G401 (cell line): ENCODE measurements at places on chromosomes 4 and X. TPM values are rescaled to one million over a fixed set of nuclear protein-coding genes. Genes with fewer than 3 reads are reported as not detected.

Gene EGFL6
- total RNA-seq: 3.7 and 9.5 TPM in 2 replicates

Gene TRIM2
- 0.44 and 0.62 TPM in 2 replicates for total RNA-seq

Gene IL21
- total RNA-seq: not detected in 2 replicates

Gene PLXNB3
- 1.5 TPM in 1 of 2 replicates, not detected in the other for total RNA-seq

Gene ABRAXAS1
- 5.6 and 8.9 TPM in 2 replicates for total RNA-seq

Gene GUCY1B1
- total RNA-seq: 34.4 and 37.3 TPM in 2 replicates

Gene GABRE
- total RNA-seq: not detected in 2 replicates

Gene ZBED1
- total RNA-seq: 53.6 and 62.0 TPM in 2 replicates

Gene EMD
- total RNA-seq: 49.8 and 72.5 TPM in 2 replicates

Gene FRMD7
- not detected in 2 replicates for total RNA-seq

Gene UBE2K
- total RNA-seq: 15.5 and 32.4 TPM in 2 replicates

Gene VEGFC
- total RNA-seq: 0.14 TPM in 1 of 2 replicates, not detected in the other

Gene TIGD4
- total RNA-seq: 0.18 and 0.85 TPM in 2 replicates

Gene ADGRL3
- total RNA-seq: not detected in 2 replicates

Gene CFAP299
- total RNA-seq: 0.14 and 0.55 TPM in 2 replicates

Gene TSPAN6
- 110 and 111 TPM in 2 replicates for total RNA-seq

Gene DUSP21
- not detected in 2 replicates for total RNA-seq

Gene GPR173
- not detected in 2 replicates for total RNA-seq

Gene FAM184B
- total RNA-seq: not detected in 2 replicates

Gene HERC6
- total RNA-seq: 5.5 and 6.5 TPM in 2 replicates

Gene TASL
- total RNA-seq: not detected in 2 replicates

Gene ARAP2
- not detected in 2 replicates for total RNA-seq

Gene NAAA
- total RNA-seq: 23.5 and 50.0 TPM in 2 replicates

Gene ADRA2C
- 7.9 and 11.7 TPM in 2 replicates for total RNA-seq

Gene NAA10
- total RNA-seq: 136 and 159 TPM in 2 replicates

Gene PASD1
- not detected in 2 replicates for total RNA-seq

Gene ANKRD50
- 6.0 and 12.7 TPM in 2 replicates for total RNA-seq

Gene GRIA3
- not detected in 2 replicates for total RNA-seq

Gene RIBC1
- 1.4 and 3.5 TPM in 2 replicates for total RNA-seq

Gene ANK2
- 6.2 and 7.2 TPM in 2 replicates for total RNA-seq

Gene CPLX1
- total RNA-seq: 1.8 and 4.7 TPM in 2 replicates

Gene SYNPO2
- not detected in 2 replicates for total RNA-seq

Gene GAGE1
- not detected in 2 replicates for total RNA-seq

Gene ATRX
- 16.6 and 40.4 TPM in 2 replicates for total RNA-seq

Gene ARFIP1
- total RNA-seq: 36.3 and 45.0 TPM in 2 replicates

Gene SPATA4
- not detected in 2 replicates for total RNA-seq

Gene TRAPPC11
- total RNA-seq: 35.6 and 50.2 TPM in 2 replicates

Gene HTT
- 52.6 and 96.4 TPM in 2 replicates for total RNA-seq

Gene APELA
- not detected in 2 replicates for total RNA-seq

Gene TEX11
- total RNA-seq: not detected in 2 replicates

Gene CHST7
- total RNA-seq: 0.20 and 3.6 TPM in 2 replicates
